AG20443 (cell line): ENCODE measurements at places on chromosomes 4 and X.

- DNase-seq, result no peak
Observed at GRCh38 chr4:3284734-3285557, 7.9 kb upstream of the RGS12 start.

DNA sequence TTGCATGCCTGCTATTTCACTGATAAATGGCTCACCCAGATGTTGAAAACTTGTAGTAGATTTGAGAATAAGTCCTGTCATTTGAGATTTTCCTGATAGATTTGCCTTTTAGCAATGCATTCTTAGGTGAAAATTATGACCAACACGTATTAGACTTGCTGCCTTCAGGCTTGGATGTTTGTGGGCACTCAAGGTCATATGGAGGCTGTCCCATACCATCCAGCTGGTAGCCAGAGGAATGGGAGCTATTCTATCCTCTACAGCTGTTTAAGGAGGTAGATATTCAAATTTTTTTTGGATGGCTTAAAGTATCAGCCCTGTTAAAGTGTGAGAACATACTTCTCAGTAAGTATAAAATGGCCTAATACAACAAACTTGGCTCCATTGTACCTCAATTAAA lies 34.7 kb downstream of the RTL3 start:
- DNase-seq, result no peak

DNA sequence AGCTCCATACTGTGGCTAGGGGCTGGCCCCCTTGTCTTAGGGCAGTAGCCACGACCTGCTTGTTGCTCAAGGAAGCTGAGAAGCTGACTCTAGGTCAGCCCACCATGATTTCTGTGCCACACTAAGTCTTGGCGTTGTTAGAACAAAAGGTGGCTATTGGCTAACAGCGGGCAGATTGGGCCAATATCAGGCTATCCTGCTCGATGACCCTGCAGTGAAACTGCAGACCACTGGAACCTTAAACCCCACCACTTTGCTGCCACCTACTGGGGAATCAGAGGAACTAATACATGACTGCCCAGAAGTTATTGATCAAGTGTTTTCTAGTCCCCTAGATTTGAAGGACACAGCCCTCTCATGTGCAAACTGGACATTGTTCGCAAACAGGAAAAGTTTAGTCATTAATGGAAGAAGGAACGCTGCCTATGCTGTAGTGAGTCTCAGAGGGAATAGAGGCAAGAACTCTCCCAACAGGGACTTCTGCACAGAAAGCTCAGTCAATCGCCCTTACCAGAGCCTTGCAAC lies 17.0 kb upstream of the PAPSS1 start:
- peak; percentile 72 for DNase-seq

- no peak for DNase-seq
Observed at GRCh38 chr4:109429545-109429944, 4.1 kb upstream of the SEC24B start.

- peak; percentile 16 for DNase-seq
Observed at GRCh38 chr4:32929796-32930699, 2209.9 kb downstream of the PCDH7 start.

- DNase-seq, result no peak
Observed at GRCh38 chr4:80076681-80077080, 3.7 kb upstream of the ANTXR2 start.

DNA sequence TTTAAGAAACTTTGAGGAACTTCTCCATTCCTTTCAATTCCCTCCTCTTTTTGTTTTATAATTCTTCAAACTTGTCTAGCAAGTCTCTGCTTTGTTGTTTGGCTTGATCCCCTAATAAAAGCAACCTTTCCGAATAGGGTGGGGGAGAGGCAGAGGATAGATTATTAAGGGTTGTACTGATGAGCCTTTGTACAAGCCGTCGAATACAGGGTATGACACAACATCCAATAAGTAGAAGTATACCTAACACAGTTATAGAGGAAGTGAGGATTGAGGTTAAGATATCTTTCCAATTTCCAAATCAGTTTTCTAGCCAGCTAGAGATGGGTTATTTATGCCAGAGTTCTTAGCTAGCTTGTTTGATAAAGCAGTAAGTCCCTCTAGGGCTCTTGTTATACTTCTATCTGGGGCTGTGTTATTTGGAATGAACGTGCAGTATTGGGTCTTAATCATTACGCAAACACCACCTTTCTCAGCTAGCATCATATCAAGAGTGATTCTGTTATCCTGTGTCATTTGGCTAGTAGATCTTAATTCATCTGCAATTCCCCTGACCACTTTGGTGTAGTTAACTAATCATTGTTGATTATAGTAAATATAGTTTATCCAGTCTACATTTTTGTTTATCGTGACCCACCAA lies 18.5 kb downstream of the METAP1 start:
- no peak for DNase-seq

DNA sequence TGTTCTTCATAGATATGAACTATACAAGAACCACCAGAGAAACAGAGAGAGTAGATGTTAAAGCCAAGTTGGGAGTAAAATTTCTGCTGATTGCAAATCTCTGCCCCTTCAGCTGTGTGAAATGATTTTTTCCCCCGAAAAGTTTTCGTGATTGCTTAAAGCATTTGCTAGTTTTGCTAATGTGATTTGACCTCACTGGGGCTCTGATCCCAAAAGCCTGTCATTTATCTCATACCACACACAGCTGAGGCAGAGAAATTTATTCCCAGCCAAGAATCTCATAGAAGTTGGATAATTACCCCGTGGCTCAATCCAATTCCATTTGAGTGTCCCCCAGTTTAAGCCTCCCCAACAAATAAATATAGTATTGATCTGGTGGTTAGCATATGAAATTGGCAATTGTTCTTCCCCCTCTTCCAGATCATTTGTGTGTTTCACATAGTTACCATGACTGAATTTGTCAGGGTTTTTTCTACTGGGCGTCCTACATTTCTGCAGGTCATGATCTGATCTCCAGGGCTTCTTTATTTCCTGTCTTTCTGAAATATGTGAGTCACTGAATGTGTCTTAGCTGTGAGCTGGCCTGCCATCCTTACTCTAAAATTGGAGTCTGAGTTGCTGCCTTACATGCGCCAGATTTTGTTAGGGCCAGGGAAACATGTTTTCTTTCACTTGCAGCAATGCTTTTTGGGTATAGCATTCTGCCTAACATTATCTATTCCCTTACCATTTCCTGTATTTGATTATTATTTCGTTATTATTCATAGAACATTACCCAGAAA lies 167.5 kb upstream of the FRMPD4 start:
- peak; percentile 22 for DNase-seq

GRCh38 chrX:56281789-56282188 lies 49.6 kb downstream of the KLF8 start:
- DNase-seq, result peak; percentile 4

GRCh38 chrX:47936224-47936939 lies 67.4 kb downstream of the ZNF182 start:
- no peak for DNase-seq

GRCh38 chr4:187992971-187993370 lies 2.6 kb upstream of the ZFP42 start:
- no peak for DNase-seq

- peak; percentile 35 for DNase-seq
Observed at GRCh38 chr4:37827030-37827685, 672 bp downstream of the PGM2 start.

- no peak for DNase-seq
Observed at GRCh38 chr4:112379306-112379705, 82.1 kb downstream of the ALPK1 start.

DNA sequence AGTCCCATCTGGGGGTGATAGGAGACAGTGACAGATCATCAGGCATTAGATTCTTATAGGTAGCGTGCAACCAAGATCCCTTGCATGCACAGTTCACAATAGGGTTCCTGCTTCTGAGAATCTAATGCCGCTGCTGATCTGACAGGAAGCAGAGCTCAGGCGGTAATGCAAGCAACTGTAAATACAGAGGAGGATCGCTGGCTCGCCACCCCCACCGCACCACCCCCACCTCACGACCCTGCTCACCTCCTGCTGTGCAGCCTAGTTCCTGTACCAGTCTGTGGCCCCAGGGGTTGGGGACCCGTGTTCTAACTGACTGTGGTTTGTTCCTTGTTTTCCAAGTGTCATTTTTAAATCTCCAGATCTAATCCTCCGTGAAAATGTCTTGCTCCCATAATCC lies 89.0 kb upstream of the MAPK10 start:
- DNase-seq, result no peak

- DNase-seq, result no peak
Observed at GRCh38 chrX:153906126-153906917, 1.8 kb downstream of the AVPR2 start.

DNA sequence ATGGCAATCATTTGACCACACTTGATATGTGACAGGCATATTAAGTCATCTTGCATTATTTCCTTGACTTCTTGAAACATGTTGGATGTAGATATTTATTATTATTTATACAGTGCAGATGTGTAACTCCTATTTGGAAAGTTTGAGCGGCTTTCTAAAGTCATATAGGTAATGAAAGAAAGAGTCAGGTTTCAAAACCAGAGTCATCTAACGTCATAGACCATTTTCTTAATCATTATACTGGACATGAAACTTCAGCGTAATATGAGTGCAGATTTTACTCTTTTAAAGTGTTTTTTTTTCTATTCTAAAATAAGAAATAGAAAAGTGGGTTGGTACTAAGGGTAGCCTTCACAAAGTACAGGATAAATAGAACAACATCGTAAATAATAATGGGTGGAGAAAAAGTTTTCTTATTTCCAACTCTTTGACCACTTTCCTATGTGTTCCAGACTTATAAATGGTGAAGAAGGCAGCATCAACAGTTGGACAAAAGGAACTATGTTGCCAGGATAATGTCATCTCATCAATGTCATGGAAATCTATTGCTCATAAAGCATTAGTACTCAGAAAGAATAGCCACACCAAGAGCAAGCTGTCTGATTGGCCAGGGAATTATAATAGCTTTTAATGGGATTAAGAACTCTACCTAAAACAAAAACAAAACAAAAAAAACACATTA lies 108.0 kb upstream of the PCDH18 start:
- DNase-seq, result no peak

GRCh38 chr4:33737726-33738125 lies 2506.6 kb downstream of the ARAP2 start:
- DNase-seq, result no peak

DNA sequence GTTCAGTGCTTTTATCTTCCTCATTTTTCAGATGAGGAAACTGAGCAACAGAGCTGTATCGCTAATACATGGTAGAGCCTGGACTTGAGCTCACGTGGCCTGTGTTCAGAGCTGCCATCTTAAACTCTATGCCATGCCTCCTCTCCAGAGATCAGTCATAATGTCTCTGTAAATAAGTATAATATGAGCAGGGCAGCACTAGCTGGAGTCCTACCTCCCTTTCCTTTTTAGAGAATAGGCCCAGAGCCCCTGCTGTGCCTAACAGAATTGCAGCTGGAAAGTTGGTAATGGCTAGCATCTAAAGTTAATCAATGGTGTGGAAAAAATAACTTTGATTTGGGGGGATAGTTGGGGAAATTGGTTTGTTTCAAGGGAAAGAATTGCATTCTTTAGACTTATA lies 20.4 kb downstream of the CASP6 start:
- DNase-seq, result no peak

DNA sequence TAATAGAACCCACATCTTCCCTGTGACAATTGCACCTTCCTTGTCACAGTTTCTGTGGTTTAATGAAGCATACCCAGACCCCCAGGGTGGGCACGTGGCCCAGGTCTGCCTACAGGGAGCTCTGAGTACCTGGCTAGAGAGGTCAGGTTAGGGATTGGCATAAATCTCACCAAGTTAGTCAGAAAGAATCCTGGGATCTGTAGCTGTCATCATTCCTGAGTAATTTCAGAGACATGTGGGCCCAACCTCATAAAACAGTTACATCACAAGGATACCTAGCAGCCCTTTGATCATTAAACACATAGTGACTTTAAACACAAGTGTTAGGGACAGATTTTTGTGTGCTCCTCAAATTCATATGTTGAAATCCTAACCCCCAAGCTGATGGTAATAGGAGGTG lies 123.0 kb downstream of the KDR start:
- no peak for DNase-seq

GRCh38 chrX:1453395-1453783 lies 680 bp upstream of the ASMTL start:
- DNase-seq, result peak; percentile 47

DNA sequence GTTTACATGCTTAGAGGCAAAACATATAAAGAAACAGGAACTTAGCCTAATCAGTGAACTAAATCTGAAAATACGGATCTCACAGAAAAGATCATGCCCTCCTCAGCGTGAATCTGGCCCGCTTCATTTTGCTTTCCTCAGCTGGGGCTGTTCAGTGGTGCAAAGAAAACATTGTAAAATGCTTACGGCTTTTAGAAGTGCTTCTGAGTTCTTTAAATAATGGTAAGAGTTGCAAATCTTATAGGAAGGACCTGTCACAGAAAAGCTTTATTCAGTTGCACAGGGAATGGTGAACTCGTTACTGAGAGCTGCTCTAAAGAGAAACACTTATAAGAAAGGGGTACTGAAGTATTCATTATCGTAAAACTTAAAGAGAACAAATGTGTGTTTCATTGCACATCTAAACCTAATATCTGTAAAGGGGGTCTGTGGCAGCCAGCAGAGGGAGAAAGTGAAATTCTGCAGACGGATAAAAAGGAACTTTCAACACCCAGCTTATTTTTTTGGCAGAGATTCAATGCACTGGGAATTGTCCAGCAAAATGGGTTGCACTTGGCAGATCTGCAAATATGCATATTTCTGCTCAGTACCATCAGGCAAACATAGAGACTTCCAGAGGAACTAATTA lies 139.2 kb upstream of the ANK2 start:
- DNase-seq, result peak; percentile 63

- no peak for DNase-seq
Observed at GRCh38 chr4:86615501-86615900, 21.4 kb downstream of the PTPN13 start.

DNA sequence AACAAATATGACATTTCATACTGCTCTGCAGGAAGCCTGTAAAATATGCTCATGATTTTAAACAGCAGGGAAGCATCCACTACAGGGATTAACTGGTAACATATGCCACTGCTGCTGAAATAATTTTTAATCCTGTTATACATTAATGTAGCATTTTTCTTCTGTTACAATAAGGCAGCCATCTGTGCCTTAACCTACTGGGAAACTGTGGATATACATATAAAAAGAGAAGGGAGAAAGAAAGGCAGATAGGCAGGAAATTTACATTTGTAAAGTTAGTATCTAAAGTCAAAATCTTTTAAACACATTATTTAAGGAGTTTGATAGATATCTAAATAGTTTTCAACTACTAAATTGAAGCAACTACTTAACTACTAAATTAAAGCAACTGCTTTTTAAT lies 514.6 kb upstream of the KLHL4 start:
- no peak for DNase-seq

DNA sequence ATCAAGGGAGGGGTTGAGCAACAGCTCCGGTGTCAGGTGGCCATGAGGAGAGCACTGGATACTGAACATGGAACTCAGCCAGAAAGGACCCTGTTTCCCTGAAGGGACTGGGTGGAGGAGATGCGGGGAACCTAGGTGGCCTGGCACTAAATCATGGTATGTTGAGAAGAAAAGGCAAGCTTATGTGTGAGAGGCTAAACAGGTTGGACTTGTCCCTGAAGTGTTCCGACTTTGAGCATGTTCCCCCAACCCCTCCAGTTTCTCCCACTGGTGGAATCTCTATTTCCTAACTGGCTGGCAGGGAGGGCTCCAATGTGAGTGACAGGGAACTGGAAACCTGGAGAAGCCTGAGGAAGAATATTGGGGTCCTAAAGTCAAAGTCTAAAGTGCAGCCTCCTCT lies 69.5 kb downstream of the PLAC1 start:
- no peak for DNase-seq

- DNase-seq, result peak; percentile 64
Observed at GRCh38 chr4:39637586-39638353, 895 bp downstream of the SMIM14 start.

GRCh38 chrX:9874483-9874882 lies 88.3 kb downstream of the SHROOM2 start:
- peak; percentile 17 for DNase-seq

- DNase-seq, result no peak
Observed at GRCh38 chr4:142875117-142875516, 29.0 kb upstream of the INPP4B start.
